ENCODE measurements at places on chromosomes 13 and 19.

DNA sequence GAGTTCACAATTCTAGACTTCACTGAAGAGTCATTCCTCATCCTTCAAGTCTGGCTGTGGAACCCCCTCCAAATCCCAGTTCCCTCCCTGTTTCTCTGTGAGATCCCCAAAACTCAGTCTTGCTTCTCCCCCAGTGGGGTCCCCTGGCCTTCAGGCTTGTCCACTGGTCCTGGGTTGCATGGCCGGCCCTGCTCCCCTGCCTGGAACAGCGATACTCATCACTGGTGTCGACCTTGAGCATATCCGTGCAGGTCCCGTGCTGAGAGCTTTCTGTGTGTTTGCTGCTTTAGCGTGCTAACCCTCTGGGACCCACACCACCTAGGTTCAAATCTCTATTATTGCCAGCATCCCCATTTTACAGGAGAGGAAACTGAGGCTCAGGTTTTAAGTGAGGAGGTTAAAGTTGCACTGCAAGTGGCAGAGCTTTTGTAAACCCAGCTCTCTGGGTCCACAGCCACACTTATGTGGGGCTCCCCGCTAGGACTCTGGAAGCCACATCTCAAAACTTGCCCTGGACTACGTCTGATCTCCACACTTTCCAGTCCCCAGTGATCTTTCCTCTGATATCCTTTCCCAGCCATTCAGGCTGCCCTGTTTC, 15.5 kb downstream of the LIPE start:
- no peak for DNase-seq

DNA sequence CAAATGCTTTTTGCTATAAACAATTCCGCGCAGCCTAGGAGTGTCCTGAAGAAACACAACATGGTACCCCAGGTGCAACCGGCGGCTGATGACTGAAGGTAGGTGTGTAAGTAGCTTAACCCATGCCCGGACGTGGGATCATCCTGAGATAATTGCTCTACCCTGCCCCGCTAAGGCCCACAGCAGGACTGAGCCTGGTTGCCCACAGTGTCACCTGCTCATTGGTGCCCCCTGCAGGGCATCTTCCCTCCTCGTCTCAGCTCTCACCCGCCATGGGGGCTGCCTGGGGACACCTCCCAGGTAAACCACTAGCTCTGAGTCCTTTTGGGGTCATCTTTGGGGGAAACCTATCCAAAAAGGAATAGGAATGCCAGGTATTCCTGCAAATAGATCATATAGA, 22.3 kb downstream of the TMEM161A start:
- peak; percentile 51 for DNase-seq

DNA sequence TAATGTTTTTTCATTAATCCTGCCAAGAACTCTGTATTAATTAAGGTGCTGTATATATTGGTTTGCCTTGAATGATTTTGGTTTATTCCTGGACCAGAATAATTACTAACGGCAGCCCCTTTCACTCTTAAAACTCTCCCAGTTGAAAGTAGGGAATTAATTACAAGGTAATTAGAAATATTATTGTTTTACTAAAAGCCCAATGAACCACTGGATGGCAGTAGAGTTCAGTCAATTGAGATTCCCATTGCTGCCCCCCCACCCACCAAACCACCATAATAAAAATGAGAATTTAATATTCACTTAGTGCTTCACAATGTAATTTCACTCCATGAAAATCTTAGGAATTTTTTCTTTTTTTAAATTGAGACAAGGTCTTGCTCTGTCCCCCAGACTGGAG, 13.7 kb downstream of the WBP4 start:
- DNase-seq = no peak

DNA sequence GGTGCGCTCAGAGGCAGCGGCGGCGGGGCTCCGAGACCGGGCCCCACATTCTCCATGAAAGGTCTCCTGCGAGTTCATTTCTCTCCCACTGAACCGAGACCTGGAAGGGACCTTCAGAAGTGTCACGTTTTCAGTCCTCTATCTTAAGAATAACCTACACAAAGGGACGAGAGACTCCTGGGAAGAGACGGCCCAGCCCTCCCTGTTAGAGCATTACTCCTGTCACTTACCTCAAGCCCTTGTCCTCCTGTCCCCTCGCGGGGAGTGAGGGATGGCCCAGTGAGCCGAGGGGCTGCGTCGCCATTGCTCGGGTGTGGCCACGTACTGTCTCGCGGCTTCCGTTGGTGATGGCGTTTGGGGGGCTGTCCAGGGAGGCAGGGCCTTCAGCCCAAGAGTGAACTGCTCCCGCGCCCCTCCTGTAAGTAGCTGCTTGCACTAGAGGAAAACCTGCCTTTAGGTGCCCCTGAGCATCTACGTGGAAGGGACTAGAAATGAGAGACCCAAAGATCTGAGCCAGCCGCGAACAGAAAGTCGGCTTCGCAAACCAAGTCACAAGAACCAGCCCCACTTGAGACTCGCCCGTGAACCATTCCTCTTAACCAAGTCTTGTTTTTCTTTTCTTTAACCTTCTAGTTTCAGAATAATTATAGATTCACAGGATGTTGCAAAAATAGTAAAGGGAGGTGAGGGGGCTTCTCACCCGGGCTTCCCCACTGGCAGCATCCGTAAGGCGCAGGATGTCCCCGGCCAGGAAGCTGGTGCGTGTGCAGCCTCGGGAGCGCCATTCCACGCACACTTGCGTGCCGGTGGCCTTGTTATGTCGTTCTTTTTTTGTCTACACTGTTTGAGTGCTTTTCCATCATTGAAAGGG, 21.1 kb upstream of the NDUFS7 start:
- no peak for DNase-seq

GRCh38 chr13:47455626-47456025, 545.4 kb downstream of the SUCLA2 start:
- DNase-seq = peak; percentile 35

DNA sequence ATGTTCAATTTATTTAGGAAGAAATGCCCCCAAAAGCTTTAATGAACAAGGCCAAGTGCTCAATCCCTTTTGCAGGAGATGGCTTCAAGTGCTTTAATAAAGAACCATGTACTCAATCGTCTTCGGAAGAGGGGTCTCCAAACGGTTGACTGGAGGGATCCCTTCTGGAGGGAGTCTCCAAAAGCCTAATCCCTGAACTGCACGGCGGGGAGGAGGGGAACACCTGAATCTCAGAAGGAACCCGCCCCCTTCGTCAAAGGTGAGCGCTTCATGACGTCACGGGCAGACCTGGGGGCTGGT, 505 bp downstream of the PAF1 start:
- DNase-seq = peak; percentile 52

DNA sequence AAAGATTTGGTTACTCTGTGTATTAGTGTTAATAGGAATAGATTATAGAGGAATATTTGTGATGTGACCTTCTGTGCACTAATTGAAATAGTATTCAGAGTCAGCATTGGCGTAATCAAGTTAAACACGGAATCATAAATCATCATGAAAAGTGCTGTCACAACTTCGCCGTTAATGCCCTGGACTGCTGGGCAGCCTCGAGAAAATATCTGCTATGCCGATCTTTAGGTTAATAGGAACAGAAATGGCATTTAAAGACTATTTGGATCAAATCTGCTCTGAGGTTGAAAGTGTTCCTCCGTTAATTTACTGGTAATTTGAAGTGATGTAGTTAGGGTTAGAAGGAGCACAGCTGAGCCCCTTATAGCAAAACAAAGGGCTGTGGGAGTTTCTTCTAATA, 219.0 kb downstream of the MZT1 start:
- DNase-seq = no peak

DNA sequence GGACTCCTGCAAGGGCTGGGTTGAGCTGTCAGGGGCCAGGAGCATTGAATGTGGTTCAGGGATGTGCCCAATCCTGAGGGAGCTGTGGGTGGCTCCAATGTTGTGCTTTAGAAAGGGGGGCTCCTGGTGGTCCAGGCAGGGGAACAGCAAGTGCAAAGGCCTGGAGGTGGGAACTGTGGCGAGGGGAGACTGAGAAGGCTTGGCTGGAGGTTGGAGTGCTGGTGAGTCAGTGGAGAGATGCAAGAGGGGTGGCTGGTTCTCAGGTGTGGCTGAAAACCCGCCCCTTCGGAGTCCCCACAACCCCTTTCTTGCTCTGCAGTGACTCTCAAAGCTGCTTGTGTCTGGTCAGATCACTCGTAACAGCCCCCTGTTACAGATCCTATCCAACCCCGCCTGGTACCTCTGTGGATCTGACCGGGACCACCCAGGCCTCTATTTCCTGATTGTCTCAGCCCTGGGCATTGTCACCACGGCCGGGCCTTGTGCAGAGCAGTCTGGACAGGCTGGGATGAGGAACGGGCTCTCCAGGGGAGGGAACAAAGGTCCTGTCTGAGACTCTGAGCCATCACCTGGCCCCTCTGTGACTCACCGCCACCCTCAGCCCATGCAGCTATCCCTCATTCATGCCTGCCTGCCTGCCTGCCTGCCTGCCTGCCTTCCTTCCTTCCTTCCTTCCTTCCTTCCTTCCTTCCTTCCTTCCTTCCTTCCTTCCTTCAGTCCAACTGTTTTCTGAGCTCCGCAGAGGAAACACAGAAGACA, 1.4 kb upstream of the KCNN1 start:
- peak; percentile 18 for DNase-seq

- DNase-seq = no peak
Observed at GRCh38 chr19:11995174-11995573, 30.3 kb downstream of the ZNF763 start.

DNA sequence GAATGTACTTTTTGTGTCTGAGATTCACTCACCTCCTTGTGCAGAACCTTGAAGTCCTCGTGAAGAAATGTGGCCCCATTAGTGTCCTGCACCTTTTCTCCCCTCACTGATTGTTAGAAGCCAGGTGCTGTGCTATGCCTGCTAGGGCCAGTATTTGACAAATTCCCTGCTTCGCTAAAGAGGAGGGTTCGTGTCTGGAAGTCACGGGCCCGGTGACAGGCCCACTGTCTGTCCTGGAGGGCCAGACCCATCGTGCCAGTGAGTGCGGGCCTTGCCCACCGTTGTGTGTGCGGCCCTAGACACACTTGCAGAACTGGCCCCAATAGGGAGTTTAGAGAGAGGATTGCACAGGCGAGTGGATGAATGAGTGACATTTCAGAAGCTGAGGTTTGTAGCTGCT, 36.8 kb upstream of the GAS6 start:
- no peak for DNase-seq

GRCh38 chr13:41859565-41859964, 101.3 kb downstream of the VWA8 start:
- no peak for DNase-seq

Data from trophoblast cell (in vitro differentiated cells and primary cell).